ENCODE measurements at places on chromosomes 7 and 10. TPM values are rescaled to one million over a fixed set of nuclear protein-coding genes. Genes with fewer than 3 reads are reported as not detected.

The TEX47 gene
- polyA plus RNA-seq, result not detected

- no peak overlapping the region for H3K27ac ChIP-seq
- no peak overlapping the region for H3K4me3 ChIP-seq
- H3K4me1 ChIP-seq, result no peaks in the 10 kb centered on the region
- DNase-seq, result no peak
- H3K36me3 ChIP-seq, result no peaks in the 10 kb centered on the region
Observed at GRCh38 chr7:138935465-138936011, 45.7 kb downstream of the KIAA1549 start.

GRCh38 chr7:115230882-115231571 lies 309.1 kb downstream of the MDFIC start:
- H3K4me1 ChIP-seq, result no peaks in the 10 kb centered on the region
- DNase-seq, result peak; percentile 8
- H3K27ac ChIP-seq, result no peak overlapping the region
- H3K4me3 ChIP-seq, result no peak overlapping the region
- no peaks in the 10 kb centered on the region for H3K36me3 ChIP-seq

DNA sequence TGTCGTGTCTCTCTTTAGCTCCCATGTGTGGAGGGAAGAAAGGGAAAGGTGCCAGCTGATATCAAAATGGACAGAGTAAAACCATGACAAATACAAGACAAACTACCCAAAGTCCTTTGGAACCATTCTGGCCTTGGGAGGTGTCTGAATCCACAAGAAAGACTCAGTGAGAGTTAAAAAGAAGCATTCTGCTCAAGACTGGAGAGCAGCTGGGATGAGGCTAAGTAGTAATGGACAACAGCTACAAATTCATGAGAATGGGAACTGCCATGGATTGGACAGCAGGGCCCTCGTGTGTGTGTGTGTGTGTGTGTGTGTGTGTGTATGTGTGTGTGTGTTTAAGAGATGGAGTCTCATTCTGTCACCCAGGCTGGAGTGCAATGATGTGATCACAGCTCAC lies 39.6 kb upstream of the MYL10 start:
- H3K27ac ChIP-seq, result no peak overlapping the region
- H3K27me3 ChIP-seq, result no peaks in the 10 kb centered on the region
- no peak overlapping the region for H3K4me3 ChIP-seq
- H3K36me3 ChIP-seq, result no peaks in the 10 kb centered on the region
- no peak for DNase-seq
- H3K4me1 ChIP-seq, result no peaks in the 10 kb centered on the region

- no peak for DNase-seq
- H3K4me3 ChIP-seq, result no peak overlapping the region
- H3K27ac ChIP-seq, result no peak overlapping the region
- H3K36me3 ChIP-seq, result no peaks in the 10 kb centered on the region
Observed at GRCh38 chr7:112646783-112647182, 143.4 kb downstream of the TMEM168 start.

GRCh38 chr10:123687758-123688157 lies 21.6 kb downstream of the GPR26 start:
- no peak overlapping the region for H3K27ac ChIP-seq
- H3K36me3 ChIP-seq, result no peaks in the 10 kb centered on the region
- H3K4me3 ChIP-seq, result no peak overlapping the region
- no peak for DNase-seq
- H3K4me1 ChIP-seq, result no peaks in the 10 kb centered on the region
- H3K27me3 ChIP-seq, result no peaks in the 10 kb centered on the region

DNA sequence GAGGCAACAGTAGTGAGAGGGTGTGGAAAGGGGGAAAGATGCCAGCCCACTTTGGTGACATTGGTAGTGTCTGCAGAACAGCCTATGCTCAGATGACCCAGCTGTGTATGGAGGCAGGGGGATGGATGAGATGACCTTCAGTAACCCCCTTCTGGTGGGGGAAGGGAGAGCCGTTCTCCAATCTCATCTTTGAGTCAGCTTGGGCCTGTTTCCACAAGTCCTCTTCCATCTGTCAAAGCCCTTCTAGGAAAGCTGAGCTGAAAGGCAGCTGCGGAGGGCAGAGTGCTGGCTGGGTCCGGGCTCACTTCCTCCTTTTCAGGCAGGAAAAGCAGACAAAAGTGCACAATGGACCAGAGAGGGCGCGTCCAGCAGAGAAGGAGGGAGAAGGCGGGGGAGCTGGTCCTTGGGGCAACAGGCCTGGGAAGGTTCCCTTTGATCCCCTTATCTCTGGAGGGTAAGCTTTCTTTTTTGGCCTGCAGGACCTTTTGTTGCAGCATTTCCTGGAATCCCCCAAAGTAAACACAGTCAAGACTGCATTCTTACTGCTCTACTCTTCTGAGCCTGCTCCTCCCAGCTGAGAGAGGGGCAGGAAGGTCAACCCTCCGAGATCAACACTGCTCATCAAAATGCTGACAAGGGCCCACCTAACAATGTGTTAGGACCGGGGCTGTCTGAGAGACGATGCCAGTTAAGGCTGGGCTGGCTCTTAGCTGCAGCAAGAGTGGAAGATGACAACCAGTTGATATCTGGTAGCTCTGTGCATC lies 1.2 kb upstream of the LRMDA start:
- peak; percentile 82 for DNase-seq
- H3K27ac ChIP-seq, result peak overlapping the region; percentile 95
- H3K4me3 ChIP-seq, result no peak overlapping the region
- no peaks in the 10 kb centered on the region for H3K36me3 ChIP-seq

Measured in CD14-positive monocyte (primary cell).